Inflammatory macrophage treated with lipopolysaccharide for 1 hour (primary cell): ENCODE measurements at places on chromosomes 7 and 10.

- DNase-seq, result no peak
These were observed 8.6 kb downstream of the SEMA3C start for GRCh38 chr7:80910228-80910627.

GRCh38 chr10:31959461-31960173, 31.0 kb upstream of the ARHGAP12 start:
- peak; percentile 18 for DNase-seq

DNA sequence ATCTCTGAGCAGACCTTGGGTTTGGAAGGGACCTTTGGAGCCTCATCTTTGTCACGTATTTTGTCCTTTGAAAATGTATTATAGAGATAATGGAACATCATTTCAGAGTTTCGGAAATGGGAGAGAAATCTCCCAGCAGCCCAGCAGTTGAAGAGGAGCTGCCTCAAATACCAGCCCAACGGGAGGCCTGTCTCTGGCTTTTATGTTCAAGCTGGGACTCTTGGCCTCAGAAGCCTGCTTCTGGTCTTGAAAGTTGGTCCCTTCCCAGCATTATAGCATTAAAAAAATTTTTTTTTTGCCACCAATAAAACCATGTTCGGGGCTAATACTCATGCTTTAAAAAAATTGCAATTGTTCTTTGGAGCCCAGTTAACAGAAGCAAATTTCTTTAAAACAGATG, 73.4 kb upstream of the CTBP2 start:
- no peak for DNase-seq

GRCh38 chr10:51706225-51706624, 6.8 kb upstream of the CSTF2T start:
- DNase-seq, result no peak
